Activated naive CD8-positive, alpha-beta T cell treated with anti-CD3 and anti-CD28 coated beads, Interleukin-2, amount 50 U/mL, for 24 hours (primary cell): ENCODE measurements at places on chromosomes 7 and 10.

- peak; percentile 50 for DNase-seq
Measured at GRCh38 chr10:11823122-11823988, at the start of gene PROSER2. PROSER2 (plus strand) TSS chr10:11823356; CDS start chr10:11852078, 28,722 bp downstream.

DNA sequence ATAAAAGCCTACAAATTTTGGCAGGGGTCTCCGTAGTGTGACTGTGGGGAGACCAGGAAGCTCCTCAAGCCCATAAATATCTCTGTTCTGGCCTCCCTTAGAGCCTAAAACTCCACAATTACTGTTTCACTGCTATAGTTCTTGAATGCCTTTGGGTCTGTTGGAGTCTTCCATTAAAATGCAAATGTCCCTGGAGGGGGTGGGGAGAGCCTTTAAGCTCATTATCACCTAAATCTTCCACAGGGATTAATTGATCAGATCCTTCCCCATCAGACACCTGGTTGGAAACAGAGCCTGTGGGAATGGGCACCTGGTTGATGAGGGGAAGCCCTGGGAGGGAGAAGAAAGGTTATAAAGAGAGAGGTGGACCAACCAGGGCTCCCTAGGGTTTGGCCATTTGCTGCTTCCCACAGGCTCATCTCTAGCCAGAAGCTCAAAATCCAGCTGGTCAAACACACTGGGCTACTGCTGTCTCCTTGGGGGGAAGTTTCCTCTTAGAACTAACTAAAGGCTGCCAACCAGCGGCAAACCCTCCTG is 718.2 kb downstream of the LRMDA start:
- no peak for DNase-seq

DNA sequence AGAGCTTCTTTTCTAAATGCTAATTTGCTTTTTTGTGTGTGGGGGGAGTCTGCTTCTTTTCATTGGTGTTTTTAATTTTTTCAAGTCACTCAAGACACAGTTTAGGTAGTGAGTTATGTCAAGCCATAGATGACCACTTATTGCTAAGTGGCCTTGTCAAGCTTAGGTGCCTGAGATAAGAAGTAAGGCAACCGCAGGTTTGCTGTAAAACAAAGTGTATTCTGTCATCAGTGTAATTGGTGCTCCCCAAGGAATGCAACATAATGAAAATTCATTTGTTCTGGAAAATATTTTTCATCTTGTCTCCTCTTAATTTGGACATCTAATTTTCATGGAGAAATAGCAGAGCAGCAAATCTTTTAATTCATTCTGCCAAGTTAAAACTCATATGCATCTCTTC is 249.6 kb downstream of the EXOC4 start:
- no peak for DNase-seq

GRCh38 chr10:1199897-1200721 is 143.9 kb downstream of the WDR37 start:
- no peak for DNase-seq

GRCh38 chr10:64101606-64102263 is 580.5 kb downstream of the REEP3 start:
- DNase-seq, result no peak

GRCh38 chr7:49091519-49091918 is 167.2 kb downstream of the CDC14C start:
- no peak for DNase-seq

GRCh38 chr7:155323001-155323638 is 25.4 kb downstream of the INSIG1 start:
- DNase-seq, result no peak

DNA sequence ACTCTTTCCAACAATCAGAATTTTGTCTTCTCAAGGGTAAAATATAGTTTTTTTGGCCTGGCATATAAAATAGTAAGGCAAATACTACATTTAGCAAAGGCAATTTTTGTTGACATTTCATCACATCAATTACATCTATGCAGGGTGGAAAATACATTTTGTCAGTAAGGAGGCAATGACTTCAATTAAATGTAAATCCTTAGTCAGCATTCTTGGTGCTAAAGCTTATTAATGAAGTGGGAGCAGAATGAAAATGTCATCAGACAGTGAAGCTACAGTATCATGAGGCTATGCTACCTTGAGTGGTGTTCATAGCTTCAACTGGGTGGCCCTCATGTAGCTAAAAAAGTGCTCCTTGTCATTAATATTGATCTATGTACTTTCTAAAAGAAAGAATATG is 8.9 kb downstream of the LRRTM3 start:
- DNase-seq, result no peak

- DNase-seq, result no peak
Measured at GRCh38 chr10:128081720-128082119, 44.5 kb downstream of the MKI67 start.

- no peak for DNase-seq
Measured at GRCh38 chr7:140903741-140904480, 20.8 kb downstream of the BRAF start.

DNA sequence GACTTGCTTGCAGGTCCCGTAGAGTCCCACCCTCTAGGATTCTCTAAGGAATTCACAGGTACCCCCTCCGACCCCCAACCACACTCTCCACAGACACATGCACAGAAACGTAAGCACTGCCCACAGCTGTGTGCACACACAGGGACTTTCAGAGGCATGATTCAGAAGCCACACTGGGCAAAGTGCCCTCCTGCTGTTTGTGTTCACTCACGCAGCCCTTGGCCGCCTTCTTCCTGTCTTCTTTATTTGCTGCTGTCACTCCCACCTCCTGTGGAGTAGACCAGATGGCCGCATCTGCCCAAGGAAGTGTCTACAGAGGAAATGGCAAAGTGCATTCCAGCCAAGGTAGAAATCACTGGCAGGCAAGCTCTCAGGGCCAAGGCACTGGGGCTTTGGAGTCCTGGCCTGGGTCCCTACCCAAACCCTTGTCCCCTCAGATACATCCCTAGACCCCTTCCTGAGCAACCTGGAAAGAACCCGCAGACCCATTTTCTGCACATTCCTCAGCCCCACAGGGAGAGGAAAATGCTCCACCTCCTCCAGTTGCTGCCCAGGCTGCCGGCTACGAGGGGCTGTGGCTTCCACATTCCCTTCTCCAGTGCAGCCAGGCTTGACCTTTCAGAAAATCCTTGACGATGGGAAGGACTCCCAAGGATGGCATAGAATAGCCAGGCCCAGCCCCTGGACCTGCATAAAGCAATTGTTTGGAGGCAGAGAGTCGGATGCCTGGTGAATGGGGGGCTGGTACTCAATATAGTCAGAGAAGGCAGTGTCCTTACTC is 21.6 kb upstream of the GIMAP8 start:
- DNase-seq, result peak; percentile 47

DNA sequence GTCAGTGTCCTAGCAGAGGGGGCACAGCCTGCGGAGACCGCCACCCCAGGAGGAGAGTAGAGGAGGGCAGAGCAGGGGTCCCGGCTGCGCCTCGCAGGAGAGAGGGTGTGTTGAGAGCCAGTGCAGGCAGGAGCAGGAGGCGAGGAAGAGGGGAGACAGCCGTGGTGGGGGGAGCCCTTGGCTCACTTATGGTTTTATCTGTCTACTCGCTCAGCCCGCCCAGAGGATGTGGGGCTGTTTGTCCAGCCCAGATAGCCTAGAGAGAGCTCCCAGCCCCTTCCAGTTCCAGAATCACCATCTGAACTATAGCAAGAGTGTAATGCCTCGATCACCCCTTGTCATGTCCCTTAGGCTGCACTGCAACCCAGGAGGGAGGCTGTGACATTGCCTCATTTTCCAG is 26.6 kb downstream of the SLC29A3 start:
- DNase-seq, result no peak

DNA sequence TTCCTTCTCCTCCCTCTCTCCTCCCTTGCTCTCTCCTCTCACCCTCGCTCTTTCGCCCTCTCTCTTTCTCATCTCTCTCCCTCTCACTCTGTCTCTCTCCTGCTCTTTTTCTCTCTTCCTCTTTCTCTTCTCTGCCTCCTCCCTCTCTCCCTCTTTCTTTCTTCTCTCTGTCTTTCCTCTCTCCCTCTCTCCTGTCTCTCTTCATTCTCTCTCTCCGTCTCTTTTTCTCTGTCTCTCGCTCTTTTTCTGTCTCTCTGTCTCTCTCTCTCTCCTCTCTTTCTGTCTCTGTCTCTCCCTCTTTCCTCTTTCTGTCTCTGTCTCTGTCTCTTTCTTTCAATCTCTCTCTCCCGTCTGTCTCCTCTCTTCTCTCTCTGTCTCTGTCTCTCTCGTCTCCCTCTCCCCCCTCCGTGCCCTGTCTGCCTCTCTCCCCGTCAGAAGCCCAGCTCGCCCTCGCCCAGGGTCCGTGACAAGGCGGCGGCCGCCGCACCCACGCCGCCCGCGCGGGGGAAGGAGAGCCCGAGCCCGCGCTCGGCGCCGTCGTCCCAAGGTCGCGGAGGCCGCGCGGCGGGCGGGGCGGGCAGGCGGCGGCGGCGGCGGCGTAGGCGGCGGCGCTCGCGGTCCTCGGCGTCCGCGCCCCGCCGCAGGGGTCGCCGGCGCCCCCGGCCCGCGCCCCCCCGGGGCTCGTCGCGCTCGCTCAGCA is 21.3 kb upstream of the HSPB1 start:
- DNase-seq, result no peak

GRCh38 chr10:101164020-101164419 is 32.9 kb downstream of the TLX1 start:
- no peak for DNase-seq

DNA sequence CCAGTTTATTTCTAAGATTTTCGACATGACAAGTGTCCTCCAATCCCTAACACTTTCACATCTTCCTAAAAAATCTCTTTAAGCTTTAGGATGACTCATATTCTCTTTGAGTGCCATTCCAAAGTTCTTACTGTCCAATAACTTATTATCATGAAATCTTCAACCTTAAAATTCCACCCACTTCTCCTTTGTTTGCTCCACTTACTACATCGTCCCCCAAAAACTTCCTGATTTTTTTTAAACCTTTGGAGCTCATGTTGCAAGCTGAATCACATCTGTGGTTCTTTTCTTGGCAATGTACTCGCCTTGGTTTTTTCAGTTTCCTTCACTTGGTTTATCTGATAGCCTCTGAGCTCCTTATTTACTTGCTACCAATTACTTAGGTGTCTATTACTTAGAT is 39.2 kb upstream of the JCAD start:
- no peak for DNase-seq

- no peak for DNase-seq
Measured at GRCh38 chr7:14424675-14425074, 435.2 kb upstream of the ETV1 start.

DNA sequence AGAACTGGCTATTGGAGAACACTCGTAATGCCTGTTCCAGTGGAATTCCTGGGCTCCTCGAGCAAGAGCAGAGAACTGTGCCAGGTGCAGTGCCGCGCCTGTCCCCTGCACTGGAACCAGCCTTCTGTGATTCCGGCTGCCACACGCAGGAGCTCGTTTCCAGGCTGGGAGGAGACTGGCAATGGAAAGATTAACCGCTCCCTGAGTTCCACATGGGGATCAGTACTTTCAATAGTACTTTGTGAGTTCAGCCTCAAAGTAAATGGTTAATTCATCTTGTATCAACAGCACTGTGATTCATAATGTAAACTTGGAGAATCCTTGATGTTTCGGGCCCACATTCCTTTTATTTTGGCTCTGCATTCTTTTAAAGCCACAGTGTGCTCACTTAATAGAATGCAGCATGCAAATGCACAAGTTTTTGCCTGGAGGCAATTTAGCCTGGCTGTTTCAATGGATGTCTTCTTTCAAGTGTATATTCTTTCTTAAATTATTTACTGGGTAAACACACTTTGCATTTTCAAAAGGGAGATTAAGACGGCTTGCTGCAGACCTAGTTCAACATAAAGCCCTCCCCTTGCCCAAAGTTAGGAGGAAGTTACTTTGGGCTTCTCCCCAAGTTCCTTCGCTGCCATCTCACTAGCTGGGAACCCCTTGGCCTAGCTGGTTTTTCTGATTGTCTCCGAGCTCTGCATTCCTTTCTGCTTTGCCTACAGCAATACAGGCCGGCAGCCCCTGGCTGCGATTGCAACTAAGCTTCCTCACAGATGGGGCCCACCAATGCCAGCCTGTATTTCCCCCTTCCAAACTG is 138.1 kb upstream of the TCF7L2 start:
- no peak for DNase-seq

GRCh38 chr10:70087616-70088307 is 35.1 kb downstream of the MACROH2A2 start:
- no peak for DNase-seq

DNA sequence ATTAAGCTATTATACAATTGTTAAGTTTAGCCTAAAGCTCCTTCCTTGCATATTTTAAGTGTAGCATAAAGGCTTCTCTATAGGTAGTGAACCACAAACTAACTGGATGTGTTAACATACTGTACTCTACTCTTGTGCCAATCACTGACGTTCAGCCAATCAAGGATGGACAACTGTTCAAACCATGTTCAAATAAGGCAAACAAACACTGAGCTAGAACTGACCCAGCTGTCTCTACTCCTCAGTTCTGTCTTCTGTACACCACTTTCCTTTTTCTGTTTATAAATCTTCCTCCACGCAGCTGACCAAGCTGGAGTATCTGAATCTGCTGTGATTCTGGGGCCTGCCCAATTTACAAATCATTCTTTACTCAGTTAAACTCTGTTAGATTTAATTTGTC is 188.7 kb upstream of the MBL2 start:
- DNase-seq, result no peak

- DNase-seq, result no peak
Measured at GRCh38 chr10:89237849-89238248, 13.7 kb downstream of the LIPA start.

- DNase-seq, result no peak
Measured at GRCh38 chr7:2955269-2955668, 88.4 kb downstream of the CARD11 start.

DNA sequence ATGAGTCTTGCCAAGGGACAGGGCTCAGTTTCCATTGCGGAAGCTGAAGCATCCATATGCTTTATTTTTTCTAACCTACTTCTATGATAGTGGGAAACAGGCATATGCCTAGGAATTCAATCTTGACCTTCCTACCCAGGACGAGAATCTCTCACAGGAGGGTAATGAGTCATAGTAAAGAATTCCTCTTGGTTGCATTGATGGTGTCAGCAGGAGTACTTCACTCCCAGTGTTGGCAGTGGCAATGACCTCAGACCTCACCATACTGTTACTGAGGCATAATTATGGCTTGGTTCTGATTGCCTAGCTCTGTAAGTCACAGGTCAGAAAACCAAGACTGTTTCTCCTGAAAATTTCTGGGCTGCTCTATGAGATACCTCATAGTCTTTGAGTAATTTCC is 552.9 kb downstream of the ARL4A start:
- DNase-seq, result no peak

DNA sequence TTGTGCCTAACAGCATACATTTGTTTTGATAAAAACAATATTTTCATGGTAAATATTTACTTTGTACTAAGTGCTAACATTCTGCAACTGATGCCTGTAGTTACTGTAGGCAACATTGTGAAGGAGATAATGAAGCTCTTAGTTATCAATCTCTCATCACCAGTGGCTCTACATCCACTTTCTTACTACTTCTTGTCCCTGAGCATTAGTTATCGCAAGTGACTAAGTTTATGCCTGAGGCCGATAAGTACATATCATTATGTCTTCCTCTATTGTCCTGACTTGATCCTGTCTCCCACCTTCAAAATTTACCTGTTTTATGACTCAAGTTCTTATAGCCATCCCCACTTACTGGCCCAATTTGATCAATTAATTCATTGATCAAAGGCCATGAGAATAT is 63.6 kb downstream of the MACC1 start:
- no peak for DNase-seq
